ENCODE measurements at places on chromosomes 2 and 18.

GRCh38 chr18:77066689-77067088 lies 65.9 kb downstream of the MBP start:
- no peak for DNase-seq

DNA sequence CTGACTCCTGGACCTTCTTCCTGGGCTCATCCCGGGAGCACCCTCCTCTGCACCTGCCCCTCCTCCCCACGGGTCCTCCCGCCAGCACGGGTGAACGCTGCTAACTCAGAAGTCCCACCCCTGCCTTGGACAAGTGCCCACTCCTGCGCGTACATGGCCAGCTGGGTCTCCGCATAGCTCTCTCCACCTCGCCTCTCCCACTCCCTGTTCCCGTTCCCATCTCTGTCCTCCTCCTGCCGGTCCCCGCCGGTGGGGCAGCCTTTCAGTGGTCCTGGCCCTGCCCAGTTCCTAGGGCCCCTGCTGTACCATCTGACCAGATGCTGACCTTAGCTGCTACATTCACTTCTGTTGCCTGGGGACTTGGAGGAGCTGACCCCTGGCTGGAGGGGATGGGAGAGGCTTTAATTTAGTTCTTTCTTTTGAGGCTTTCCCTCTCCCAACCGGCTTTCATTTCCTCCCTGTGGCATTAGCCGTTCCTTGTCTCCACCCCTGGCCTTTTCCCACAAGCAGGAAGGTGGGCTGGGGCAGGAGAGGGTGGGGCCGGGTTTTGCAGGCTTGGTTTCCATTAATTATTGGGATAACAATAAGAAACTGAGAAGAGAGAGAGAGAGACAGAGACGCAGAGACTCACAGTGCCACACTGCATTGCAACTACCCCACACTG lies 136.1 kb downstream of the SH3BP4 start:
- no peak for DNase-seq

DNA sequence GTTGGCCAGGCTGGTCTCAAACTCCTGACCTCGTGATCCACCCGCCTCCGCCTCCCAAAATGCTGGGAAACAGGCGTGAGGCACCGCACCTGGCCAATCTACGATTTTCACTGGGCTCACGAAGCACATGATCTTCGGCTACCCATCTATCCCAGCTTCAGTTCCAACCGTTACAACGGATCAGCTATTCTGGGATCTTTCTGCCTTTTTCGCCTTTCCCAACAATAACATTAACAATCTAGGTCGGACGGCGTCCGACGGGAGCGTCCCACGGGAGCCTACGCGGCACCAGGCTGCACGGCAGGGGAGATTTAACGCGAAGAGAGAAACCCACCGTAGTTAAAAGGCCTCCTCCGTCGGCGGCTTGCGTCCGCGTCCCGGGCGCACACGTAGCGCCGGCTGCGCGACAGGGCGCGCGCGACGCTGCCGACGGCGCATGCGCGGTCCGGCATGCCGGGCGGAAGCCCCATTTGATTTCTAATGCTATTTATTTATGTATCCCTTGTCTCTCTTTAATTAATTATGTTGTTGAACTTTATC lies at the start of gene MSL3B:
TSS of gene MSL3B (minus strand) at position 394 of the 540 bp plus-strand sequence.
- peak; percentile 24 for DNase-seq

DNA sequence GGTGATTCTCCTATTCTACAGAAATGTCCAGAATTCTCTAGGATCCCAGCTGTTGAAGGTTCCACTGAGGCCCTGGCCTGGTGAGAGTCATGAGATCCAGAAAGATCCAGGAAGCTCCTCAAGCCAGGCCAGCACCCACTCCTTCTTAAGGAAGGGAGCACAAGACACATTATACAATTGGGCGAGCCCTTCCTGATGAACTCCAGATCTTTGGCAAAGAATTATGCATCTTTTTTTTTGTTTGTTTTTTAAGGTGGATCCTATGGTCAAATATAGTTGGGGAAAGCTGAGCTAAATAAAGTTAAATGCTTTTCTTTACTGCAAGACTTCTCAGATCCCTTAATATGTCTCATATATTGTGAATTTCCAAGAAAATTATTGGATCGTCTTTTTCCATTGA lies 37.0 kb upstream of the LOXHD1 start:
- DNase-seq = no peak

DNA sequence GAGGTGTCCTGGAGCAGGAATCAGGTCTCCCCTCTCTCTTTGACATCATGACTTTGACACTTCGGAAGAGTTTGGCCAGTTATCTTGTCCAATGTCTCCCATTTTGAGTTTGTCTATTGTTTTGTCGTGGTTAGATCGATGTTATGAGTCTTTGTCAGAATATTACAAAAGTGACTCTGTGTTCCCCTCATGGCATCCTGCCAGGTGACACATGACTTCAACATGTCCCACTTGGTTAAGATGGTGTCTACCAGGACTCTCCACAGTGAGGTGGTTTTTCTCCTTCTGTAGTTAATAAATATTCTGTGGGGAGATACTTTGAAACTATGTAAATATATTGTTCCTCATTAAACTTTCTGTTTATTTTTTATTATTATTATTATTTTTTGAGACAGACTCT lies 76.6 kb upstream of the BZW1 start:
- no peak for DNase-seq

- no peak for DNase-seq
Observed at GRCh38 chr18:28039691-28040090, 137.2 kb downstream of the CDH2 start.

DNA sequence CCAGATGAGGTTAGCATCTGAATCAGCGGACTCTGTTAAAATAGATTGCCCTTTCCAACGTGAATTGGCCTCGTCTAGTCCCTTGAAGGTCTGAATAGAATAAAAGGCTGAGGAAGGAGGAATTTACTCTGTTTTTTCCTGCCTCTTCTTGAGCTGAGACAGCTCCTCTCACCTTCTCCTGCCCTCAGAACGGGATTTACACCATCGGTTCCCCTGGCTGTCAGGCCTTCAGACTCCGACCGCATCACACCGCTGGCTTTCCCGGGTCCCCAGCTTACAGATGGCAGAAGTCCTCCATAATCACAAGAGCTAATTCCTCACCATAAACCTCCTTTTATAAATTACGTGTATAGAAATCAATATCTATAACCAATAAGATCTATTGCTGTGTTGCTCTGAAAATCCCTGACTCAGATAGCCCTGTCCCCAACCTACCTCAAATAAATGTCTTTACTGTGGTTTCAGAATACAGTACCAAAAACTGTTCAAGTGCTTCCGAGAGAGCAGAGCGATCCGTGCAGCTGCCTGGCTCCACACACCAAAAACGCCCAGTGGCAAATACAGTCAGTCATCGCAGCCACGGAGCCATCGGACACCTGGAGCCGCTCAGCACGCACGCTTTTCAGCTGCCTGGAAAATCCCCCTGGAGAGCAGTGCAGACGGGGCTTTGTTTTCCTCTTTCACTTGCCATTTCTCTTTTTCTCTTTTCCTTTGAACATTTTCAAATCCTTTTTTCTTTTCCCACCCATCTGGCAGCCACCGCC lies 196.9 kb downstream of the NRP2 start:
- DNase-seq = no peak

DNA sequence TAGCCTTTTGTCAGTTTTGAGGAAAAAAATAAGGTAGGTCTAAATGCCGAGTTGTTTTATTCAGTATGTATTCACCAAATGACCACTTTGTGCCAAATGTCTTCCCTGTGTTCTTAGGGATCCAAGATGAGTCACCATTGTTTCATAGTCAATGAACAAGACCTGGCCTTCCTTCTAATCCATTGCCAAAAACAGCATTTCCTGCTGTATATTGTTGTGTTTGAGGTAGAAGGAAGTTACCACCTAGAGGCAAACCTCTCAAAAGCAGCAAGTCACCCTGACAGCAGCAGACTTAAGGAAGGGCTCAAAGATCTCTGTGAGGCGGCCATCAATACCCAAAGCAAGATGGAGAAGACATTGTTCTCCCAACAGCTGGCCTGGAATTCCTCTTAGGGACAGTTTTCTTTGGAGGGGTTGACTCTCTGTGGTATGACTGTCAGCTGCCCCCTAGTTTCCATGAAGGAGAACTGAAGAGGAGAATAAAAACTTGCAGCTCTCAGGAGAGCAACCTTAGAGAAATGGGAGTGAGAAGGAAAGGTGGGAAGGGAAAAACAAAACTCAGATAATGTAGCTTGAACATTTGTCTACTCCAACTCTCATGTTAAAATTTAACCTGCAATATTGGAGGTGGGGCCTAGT lies 328.3 kb downstream of the LRATD1 start:
- DNase-seq = no peak

GRCh38 chr18:28176698-28176947 lies 307 bp downstream of the CDH2 start:
- no peak for DNase-seq

DNA sequence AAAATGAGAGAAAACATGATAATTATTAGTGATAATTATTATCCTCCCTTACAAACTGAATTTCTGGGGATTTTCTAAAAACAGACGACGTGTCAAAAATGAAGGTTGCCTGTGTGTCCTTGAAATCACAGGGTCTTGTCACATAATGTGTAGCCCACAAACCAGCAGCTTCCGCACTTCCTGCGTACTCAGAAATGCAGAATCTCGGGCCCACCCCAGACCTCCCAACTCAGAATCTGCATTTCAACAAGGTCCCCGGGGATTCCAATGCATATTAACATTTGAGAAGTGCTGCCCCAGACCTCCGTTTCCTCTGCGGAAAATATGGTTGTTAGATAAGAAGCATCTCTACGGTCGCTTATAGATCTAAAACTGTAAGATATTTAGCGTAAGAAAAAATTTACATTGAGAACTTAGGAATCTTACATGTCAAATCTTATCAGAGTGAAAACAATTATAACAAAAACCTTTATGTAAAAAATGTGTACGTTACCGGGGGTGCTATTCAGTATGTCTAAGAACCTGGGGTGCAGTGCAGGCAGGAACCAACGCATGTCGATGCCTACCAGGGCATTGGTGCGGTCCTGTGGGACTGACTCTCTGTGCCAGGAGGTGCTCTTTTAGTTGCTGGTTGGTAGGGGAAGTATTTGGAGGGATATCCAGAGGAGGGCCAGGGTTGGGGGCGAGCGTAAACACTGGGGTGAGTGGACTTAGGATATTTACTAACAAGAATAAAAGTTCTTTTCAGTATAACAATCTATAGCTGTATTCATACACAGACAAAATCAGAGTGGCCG lies 15.2 kb downstream of the CDKL4 start:
- DNase-seq = no peak

- DNase-seq = no peak
Observed at GRCh38 chr2:167140767-167141166, 252.5 kb downstream of the XIRP2 start.

GRCh38 chr2:182558564-182558963 lies 131.7 kb upstream of the PDE1A start:
- DNase-seq = no peak

DNA sequence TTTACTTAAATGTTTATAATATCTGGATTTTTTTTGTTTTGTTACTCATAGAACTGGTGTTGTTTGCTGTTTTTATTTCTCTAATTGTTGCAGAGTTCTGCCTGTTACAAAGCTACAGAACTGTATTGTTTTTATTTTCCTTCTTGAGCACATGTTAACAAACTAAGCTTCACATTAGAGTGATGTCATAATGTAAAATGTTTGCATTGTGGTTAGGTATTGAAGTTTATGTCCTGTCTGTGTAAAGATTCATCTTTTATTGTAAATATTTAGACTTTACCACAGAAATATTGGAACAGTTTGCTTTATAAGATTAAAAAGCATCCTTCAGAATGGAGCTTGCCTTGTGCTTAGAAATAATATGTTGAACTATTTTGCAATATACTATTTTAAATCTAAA lies 67.7 kb downstream of the CLIP4 start:
- DNase-seq = no peak

- no peak for DNase-seq
Observed at GRCh38 chr2:177896587-177896986, 176.0 kb downstream of the PDE11A start.

DNA sequence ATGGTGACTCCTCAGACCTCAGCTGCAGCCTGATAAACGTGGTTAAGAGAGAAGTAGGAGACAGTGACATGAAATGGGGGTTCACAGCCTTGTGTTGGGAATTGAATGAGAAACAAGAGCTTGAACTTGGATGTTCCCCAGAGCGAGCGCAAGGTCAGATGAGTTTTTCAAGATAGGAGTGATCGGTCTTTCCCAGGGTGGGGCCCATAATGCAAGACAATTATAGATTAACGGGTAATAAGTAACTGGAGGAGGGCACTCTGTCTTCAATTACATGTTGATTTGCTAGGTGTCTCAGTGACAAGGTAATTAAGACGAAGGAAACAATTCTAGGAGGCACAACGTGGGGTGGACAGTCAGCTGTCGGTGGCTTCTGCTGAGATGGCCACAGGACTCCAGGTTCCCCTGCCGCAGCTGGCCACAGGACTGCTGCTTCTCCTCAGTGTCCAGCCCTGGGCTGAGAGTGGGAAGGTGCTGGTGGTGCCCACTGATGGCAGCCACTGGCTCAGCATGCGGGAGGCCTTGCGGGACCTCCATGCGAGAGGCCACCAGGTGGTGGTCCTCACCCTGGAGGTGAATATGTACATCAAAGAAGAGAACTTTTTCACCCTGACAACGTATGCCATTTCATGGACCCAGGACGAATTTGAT lies at the start of gene UGT1A5:
TSS of gene UGT1A5 (plus strand) at position 297 of the 651 bp plus-strand sequence. CDS start at position 382, 85 bp downstream.
- DNase-seq = no peak

- no peak for DNase-seq
Observed at GRCh38 chr2:223503746-223504145, 98.4 kb downstream of the SCG2 start.

- DNase-seq = no peak
Observed at GRCh38 chr18:13451661-13452387, 233.3 kb downstream of the LDLRAD4 start.

- DNase-seq = no peak
Observed at GRCh38 chr2:20539133-20539719, 92.4 kb downstream of the RHOB start.

DNA sequence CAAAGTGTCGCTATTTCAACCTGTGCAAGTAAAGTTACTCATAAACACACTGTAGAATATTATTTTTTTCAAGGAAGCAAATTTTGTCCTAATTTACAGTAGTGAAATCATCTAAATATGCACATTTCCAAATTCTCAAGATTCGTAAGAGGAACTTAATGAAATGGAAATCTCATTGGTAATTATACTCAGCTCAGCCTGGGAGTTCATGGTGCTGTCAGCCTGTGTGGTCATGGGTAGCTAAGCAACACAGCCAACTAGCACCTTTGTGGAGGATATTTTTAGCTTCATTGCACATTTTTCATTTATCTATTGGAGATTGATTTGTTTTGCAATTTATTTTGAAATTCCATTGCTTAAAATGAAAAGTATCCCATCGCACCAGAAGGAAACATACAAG lies 975.7 kb upstream of the ZEB2 start:
- no peak for DNase-seq

Measured in stimulated activated CD4-positive, alpha-beta T cell treated with anti-CD3 and anti-CD28 coated beads, TNF-alpha, amount 100 ng/mL, for 24 hours (primary cell).